ENCODE measurements at places on chromosomes 5 and 9.

- no peak for DNase-seq
Measured at GRCh38 chr5:91025956-91026355, 357.2 kb downstream of the ARRDC3 start.

GRCh38 chr5:135493406-135494180 is 41.4 kb upstream of the TIFAB start:
- DNase-seq, result no peak

DNA sequence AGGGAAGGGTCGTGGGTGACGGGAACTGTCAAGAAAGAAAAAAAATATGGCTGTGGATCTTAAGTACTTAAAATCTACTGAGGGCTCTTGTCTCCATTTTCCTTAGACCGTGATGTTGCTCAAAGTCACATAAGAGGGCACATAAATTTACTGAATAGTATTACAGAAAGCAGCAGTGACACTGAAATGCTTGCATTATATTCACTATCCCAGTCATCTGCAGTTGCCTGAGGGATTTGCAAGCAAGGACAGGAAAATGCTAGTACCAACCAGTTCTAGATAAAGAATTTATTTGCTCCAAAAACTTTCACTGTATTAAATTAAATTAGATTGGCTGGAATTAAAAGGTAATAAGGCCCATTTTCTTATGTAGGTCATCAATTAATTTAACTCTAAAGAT is 106.5 kb upstream of the CCDC152 start:
- no peak for DNase-seq

GRCh38 chr9:99762470-99762869 is 59.2 kb upstream of the NR4A3 start:
- no peak for DNase-seq

DNA sequence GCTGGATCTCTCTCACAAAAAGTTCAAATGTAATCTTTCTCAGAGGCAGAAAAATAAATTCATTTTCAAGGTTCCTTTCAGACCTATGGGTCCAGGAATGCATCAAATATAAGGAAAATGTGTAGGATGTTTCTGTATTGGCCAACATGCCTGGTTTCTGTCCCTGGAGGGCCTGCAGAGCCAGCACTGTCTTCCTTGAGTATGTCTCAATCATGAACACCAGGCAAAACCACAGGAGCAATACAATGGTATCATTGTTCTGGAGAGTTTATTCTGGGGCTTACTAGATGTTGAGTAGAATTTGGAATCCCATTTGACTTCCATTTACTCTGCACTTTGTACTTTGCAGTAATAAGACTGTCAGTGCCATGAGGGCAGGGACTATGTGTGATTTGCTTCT is 23.5 kb downstream of the INSYN2B start:
- DNase-seq, result no peak

- DNase-seq, result peak; percentile 75
Measured at GRCh38 chr5:28344836-28345433, 1306.5 kb upstream of the CDH9 start.

- no peak for DNase-seq
Measured at GRCh38 chr9:27487128-27487640, 36.9 kb upstream of the IFNK start.

- DNase-seq, result no peak
Measured at GRCh38 chr9:115373710-115374045, 255.7 kb upstream of the TNC start.

GRCh38 chr9:91341258-91341746 is 20.4 kb downstream of the AUH start:
- DNase-seq, result no peak

- DNase-seq, result no peak
Measured at GRCh38 chr5:39424736-39425637, at the start of gene DAB2. TSS of gene DAB2 (minus strand) at chr5:39424980. CDS start at chr5:39394320, 30,660 bp downstream.

GRCh38 chr9:4334410-4334813 is 34.5 kb upstream of the GLIS3 start:
- DNase-seq, result no peak

GRCh38 chr9:114861922-114862605 is 56.2 kb upstream of the TNFSF15 start:
- no peak for DNase-seq

DNA sequence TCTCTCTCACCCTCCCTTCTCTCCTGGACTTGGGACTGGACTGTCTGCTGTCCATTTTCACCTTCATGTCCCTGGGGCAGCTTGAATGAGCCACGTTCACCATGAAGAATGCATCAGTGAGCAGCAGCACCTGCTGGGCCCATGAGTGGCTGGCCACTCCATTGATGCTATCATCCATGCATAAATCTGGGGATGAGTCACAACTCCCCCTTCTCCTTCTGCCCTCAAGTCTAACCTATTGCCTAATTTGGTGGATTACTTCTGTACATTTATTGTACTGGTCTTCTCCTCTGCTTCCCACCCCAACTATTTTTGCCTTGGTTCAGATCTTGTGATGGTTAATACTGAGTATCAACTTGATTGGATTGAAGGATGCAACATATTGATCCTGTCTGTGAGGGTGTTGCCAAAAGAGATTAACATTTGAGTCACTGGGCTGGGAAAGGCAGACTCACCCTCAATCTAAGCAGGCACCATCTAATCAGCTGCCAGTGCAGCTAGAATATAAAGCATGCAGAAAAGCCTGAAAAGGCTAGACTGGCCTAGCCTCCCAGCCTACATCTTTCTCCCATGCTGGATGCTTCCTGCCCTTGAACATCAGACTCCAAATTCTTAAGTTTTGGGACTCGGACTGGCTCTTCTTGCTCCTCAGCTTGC is 46.7 kb downstream of the GDNF start:
- DNase-seq, result no peak

GRCh38 chr5:159971038-159971437 is 37.9 kb upstream of the TTC1 start:
- no peak for DNase-seq

GRCh38 chr5:59158637-59159391 is 575.9 kb downstream of the RAB3C start:
- no peak for DNase-seq

DNA sequence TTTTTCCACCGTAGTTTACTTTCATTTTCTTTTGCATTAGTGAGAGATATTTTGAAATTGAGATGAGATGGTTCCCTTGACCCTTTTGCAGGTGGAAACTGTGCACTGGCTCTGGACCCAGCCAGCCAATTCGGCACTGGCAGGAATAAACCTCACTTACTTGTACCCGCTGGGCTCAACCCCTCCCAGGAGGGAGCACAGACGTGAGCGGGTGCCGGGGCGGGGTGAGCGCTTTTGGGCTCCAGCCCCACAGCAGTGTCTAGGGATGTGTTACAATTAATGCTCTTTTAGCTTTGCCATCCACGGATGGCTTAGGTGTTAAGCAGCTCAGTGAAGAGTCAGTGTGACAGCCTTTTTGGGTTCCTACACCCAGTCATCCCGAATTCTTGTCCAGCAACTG is 766.1 kb upstream of the CHD1 start:
- no peak for DNase-seq

All from NCI-H1694 (cell line).